WERI-Rb-1 (cell line): ENCODE measurements at places on chromosomes 5 and 9.

DNA sequence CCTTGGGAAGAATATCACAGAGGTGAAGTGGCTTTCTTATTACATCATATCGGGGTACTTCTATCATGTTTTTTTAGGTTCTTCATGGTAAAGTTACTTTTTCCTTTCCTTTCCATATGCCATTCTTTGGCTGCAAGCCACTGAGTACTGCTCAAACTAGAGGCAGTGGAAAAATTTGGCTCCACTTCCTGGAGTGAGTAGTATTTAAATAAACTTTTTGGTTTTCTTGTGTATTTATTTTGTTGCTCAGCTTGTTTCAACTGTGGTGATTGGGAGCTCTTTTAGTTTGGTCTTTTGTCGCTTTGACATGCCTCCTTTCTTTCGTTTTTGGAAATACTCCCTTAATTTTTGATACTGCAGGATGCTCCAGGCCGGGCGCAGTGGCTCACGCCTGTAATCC lies 69.8 kb downstream of the WDR70 start:
- no peak for DNase-seq

- DNase-seq = no peak
These were observed 218.6 kb downstream of the AUH start for GRCh38 chr9:91143162-91143561.

- DNase-seq = no peak
These were observed 98.5 kb downstream of the STRBP start for GRCh38 chr9:123169926-123170325.

- DNase-seq = no peak
These were observed 5.7 kb upstream of the EGFL7 start for GRCh38 chr9:136656795-136657611.

GRCh38 chr5:92890841-92891244 lies 690.2 kb downstream of the NR2F1-AS1 start:
- DNase-seq = no peak

GRCh38 chr9:8391566-8391965 lies 592.0 kb upstream of the DMAC1 start:
- DNase-seq = no peak

- no peak for DNase-seq
These were observed 79.4 kb upstream of the NREP start for GRCh38 chr5:111836426-111836825.

- DNase-seq = no peak
These were observed 238.1 kb downstream of the ROR2 start for GRCh38 chr9:91711755-91712601.

DNA sequence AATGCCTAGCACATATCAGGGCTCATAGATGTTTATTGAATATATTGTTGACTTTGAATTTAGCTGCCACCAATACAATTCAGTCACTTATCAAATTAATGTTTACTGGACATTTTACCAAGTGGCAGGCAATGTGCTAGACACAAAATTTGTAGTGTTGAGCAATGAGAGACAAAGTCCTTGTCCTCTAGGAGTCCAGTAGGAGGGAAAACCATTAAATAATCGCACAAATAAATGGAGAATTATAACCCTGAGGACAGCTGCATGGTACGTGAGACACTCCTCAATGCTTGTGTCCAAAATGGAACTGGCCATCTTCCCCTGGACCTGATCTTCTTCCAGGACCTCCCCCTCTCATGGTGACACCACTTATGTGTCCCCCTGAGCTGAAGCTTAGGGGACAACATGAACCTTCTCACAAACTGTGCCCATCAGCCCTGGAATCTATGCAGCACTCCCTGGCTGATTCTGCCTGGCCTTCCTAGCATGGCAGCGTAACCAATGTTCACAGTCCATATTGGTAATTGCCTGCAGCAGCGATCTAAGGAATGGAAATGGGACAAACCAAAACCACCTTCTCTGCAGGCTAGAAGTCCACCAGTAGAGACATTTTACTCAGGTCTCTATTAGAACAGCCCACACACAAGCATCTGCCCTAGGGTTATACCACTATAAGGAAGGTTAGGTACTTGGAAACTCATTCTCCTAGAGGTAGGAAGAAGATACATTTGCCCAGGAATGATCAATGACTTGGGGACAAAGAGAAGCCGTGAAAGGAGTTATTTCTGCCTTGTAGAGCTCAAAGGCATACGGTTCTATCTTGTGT lies 75.5 kb downstream of the FGF1 start:
- DNase-seq = no peak
